ENCODE measurements at places on chromosomes 12 and 14. TPM values are rescaled to one million over a fixed set of nuclear protein-coding genes. Genes with fewer than 3 reads are reported as not detected.

GRCh38 chr14:50345846-50346422 is 33.8 kb downstream of the DMAC2L start:
- no peak for DNase-seq

DNA sequence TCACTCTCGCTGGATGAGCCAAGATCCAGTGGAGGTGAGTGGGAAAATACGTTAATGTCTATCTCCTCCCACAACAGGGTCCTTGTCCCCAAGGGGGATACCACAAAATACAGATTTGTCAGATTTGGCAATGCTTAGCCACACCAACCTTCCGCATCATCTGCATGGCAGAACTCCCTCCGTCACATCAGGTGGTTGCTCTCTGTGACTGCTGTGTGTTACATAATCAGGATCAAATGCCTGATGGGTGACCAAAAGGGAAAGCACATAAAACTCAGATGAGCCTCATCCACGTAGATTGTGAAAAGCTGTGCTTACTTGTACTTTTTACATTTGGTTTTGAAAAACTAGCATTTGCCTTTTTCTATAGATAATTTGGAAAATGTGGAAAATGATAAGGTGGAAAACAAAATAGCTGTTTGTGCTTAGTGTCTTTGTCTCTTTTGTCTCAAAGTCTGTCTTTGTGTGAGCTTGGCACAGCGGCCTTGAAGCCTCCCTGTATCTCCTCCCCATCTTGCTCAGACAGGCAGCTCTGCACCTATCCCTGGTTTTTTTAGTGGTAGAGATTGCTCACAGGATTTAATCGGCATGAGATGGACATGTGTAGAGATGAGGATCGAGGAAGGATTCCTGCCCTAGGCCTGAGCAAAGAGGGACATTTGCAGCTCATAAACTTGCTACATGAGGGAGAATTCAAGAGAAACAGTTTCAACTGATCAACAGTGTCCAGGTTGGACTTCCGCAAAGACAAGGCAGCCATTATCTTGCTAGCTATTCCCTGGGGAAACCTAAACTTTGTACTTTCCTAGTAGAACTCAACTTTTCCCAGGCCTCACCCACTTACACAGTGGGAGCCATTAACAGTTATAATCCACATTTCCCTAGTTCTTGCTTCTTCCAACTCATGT is 3.6 kb upstream of the FGF6 start:
- no peak for DNase-seq

Gene DAO
- total RNA-seq: not detected

DNA sequence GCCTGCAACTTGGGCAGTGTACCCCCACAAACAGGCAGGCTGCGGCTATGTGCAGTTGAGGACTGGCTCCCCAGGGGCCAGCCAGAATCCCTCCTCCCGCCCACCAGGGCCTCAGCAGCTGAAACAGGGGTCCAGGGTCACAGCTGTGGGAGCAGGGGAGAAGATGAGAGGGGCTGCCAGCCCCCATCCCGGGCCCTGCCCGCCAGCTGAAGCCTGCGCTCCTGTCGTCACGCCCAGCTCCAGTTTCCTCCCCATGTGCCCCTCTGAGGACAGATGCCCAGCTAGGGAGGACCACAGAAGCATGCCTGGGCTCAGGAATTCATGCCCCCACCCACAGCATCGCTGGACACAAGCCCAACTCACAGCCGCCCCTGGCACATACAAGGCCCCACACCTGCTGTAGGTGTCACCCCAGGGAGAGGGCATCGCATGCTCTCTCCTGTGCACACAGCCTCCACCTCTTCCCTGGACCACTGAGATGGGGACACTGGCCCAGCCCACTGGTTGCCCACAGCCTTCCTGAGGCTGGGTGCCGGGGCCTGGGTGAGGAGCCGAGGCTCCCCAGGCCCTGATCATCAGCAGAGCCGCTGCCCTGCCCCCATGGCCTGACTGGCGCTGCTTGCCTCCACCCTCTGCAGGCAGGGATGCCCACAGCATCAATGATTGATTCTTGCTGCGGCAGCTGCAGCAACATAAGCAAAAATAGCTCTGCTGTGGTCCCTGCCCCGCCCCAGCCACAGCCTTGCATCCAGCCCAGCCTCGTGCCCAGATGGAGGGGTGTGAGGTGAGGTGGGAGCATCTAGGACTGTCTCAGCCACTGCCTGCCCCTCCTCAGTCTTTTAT is 3.7 kb upstream of the CLBA1 start:
- no peak for DNase-seq

DNA sequence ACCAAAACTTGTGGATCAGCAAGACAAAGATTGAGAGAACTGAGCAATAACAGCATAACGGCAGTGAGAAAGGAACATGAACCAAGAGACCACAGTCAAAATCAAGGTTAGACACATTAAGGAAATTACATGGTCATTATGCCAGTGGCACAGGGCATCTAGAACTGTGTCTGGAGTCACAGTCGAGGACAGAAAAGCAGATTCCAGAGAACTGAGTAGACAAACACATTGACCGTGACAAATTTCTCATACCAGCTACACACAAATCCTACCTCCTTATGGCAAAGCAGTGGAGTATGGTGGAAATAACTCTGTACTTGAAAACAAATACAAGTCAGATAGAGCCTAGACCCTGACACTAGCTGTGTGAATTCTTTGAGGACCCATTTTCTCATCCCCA is 367.3 kb downstream of the DUSP6 start:
- no peak for DNase-seq

DNA sequence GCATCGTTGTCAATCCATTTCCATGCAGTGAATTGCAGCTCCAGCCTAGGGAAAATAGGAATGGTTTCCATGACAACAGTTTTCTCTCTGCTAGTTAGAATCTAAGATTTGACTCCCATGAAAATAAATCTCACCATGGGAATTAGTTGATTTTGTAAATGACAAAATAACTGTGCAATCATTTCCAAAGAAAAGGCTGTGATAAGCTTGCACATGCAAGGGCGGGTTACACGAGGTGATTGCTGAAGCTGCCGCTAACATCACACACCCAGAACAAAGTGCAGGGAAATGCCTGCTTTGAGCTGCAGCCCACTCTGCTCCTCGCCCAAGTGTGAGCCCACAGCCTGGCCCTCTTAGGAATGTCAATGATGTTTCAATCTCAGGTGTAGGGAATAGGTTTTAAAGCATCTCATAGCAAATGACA is 53.8 kb downstream of the TRIM9 start:
- no peak for DNase-seq

DNA sequence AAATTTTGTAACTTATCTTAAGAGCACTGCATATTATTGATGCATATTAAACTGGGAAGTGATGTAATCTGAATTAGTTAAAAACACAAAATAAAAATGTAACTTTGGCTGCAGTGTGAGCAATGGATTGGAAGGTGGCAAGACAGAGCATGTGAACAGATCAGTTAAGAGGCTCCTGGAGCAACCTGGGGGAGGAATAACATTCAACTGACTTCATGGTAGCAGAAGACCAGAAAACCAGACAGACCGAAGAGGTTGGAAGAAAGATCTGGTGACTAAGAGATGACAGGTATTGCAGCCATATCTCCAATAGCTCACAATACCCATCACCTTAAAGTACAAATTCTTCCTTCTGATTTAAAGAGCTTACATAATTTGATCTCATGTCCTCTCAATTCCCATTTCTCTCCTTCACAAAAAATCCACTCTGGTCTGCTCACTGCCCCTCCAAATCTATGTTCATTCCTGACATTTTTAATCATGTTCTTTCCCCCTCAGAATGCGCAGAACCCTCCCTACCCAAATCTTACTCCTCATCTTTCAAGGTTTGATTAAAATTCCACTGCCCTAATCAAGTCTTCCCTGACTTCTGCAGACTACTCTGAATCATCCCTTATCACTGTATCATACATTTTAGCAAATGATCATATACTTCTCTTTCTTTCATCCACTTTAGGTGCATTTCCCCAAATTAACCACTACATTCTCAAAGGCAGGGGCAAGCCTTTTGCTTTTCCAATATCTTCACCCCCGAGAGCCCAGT is 51.5 kb downstream of the DUSP16 start:
- no peak for DNase-seq

Gene TOMM20L
- total RNA-seq: not detected

GRCh38 chr12:115763376-115763775 is 514.1 kb downstream of the MED13L start:
- DNase-seq: no peak

GRCh38 chr12:15928870-15929571 is 17.9 kb downstream of the DERA start:
- no peak for DNase-seq

GRCh38 chr12:127381681-127382080 is 885.3 kb upstream of the TMEM132C start:
- no peak for DNase-seq

DNA sequence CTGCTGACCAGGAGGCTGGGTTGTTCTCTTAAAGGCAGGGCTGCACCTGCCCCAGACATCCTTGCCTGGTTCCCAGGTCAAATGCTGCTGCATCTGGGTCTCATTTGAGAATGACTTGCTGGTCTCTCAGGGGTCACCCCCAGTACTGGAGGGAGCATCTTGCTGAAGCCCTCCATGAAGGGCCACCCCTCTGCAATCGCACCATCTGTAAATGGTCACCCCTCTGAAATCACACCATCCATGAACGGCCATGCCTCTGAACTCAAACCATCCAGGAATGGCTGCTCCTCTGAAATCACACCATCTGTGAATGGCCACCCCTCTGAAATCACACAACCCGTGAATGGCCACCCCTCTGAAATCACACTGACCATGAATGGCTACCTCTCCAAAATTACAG is 7.3 kb upstream of the SERPINA6 start:
- no peak for DNase-seq

DNA sequence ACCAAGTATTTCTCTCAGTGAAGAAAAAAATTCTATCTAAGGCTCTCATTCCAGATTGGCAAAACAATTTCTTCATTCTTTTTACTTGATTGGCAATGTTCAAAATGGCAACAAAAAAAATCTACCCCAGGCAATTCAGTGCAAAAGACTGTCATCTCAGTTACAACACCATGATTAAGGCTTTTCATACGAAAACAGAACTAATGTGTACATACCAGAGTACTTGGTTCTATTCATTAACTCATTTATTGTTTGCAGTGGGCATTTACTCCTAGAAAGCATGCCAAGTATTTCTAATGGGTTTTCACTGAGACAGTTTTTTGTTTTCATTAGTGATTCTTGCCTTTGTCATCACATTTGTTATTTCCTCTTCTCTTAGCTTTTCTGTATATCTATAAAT is 33.0 kb downstream of the DBX2 start:
- DNase-seq: no peak

- no peak for DNase-seq
These were observed 29.9 kb downstream of the BTBD7 start for GRCh38 chr14:93302688-93303581.

DNA sequence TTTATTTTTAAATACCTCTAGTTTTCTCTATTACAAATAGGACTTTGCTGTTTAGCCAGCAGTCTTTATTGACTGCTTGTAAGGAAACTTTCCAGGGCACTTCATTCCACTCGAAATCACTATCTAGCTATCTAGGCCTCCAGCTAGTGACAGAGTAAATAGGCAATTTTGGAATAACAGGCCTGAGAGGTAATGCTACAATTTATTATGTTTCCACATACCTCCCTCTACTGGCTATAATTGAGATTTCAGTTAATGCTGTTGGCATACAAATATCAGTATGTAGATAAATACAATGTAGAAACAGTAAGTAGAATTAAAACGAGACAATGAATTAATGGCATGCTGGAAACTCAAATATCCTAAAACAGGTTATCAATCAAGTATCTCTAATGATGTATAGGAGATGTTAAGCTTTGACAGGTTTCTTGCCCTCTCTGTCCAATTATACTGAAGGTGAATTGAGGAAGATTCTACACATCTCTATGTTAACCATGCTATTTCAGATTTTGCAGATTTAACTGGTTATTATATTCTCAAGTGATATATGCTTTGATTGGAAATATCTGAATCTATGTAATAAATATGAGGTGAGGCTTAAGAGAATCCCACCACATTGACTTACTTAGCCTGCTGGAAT is 7.2 kb downstream of the DTD2 start:
- DNase-seq: no peak

GRCh38 chr12:93198086-93198485 is 179.6 kb upstream of the NUDT4 start:
- no peak for DNase-seq

GRCh38 chr14:72708708-72709475 is 185.0 kb downstream of the DPF3 start:
- DNase-seq: no peak

Gene NDRG2
- 27.2 TPM for total RNA-seq

Gene MANSC1
- total RNA-seq: 8.9 TPM

Gene DPPA3
- total RNA-seq: 1.2 TPM

Gene OAS2
- not detected for total RNA-seq

DNA sequence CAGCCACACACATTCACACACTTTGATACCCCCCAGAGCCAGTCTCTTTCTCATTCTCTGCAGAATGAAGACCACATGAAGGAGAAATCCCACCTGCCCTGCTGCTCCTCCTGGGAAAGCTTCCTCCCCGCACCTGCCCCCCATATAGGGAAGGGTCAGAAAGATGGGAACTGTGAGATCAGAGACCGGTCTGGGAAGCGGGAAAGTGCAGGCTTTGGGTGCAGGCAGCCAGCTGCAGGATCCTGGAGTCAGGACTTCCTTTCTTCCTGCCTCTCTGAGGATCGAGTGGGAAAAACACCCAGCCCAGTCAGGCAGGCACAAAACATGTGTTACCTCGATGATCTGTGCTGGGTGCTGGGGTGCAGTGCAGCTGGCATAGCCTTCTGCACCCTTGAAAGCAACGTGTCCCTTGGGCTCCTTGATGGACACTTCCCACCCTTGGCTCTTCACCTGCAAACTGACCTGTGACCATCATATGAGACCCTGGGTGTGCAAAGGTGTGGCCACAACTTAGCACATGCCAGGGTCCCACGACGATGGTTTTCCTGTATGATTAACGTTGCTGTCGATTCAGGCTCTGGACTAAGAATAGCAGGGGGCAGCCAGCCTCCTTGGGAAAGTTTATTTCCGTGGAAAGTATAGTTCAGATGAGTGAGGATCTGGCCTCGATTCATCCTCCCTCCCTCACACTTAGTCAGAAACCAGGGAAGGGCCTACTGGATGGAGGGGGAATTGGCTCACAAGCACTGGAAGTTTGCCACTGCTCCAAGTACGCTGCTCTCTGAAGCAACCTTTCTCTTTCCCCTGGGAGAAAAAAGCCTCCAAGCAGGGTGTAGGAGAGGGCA is 105.4 kb upstream of the MED13L start:
- no peak for DNase-seq

Gene TMEM19
- total RNA-seq: 12.6 TPM
